ENCODE measurements at places on chromosomes 16 and 17.

DNA sequence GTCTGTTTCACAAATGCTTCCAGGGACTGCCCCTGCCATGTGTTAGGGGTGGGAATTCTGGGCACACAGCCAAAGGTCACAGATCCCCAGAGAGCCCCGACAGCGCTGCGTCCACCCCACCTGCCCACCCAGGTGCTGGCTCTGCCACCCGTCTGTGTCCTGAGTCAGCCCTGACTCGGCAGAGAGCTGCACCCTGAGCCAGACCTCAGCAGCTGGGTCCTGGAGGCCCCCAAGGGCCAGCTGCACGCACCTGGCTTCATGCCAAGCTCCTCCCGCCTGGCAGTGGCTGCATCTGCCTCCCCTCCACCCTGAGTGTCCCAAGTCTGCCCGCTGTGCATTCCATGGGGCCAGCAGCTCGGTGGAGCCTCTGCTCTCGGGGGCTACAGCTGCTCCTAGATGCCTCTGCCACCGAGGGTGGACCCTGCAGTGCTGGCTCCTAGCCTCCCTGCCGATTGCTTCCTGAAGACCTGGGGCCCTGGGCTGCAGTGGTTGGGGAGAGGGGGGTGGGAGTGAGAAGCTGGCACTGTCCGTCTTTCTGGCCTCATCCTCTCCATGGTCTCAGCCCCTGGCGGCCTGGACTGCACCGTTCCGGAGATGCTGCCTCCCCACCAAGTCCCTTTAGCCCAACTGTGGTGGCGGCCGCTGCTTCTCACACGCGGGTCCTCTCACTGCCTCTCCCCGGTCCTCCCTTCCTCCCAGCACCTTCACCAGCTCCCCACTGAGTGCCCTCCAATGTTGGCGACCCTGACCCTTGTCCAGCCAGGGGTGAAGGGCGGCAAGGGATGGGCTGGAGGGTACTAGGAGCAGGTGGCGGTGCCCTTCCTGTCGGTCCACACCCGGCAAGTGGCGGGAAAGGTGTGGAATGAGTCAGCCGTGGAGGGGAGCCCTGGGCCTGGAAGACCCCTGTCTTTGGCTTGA is 3.0 kb downstream of the SECTM1 start:
- DNase-seq, result no peak

GRCh38 chr16:27289669-27290068 is 21.1 kb upstream of the NSMCE1 start:
- no peak for DNase-seq

DNA sequence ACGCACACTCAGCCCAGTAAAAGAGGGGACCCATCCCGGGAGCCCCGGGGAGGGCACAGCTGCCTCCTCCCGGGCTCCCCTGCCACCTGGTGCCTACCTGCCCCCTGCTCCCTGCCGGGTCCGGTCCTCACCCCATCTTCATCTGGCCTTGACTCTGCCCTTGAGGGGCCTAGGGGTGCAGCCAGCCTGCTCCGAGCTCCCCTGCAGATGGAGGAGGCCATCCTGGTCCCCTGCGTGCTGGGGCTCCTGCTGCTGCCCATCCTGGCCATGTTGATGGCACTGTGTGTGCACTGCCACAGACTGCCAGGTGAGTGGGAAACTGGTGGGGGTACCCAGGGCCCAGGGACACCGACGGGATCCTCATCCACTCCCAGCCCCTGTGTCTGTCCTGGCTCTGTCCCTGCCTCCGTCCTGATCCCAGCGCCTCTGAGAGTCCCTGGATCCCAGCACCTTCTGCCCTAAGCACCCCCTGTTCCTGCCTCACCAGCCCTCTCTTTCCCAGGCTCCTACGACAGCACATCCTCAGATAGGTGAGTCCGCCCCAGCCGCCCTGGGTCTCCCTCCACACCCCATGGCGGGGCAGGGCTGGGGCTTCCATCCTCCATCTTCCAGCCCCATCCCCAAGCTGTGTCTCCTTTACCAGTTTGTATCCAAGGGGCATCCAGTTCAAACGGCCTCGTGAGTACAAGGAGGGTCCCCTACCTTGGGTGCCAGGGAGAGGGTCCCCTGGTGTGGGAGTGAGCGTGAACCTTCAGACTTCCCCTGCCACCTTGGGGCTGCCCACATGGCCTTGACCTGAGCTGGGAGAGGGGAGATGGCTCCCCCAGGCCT is 574 bp downstream of the LAT start:
- no peak for DNase-seq

DNA sequence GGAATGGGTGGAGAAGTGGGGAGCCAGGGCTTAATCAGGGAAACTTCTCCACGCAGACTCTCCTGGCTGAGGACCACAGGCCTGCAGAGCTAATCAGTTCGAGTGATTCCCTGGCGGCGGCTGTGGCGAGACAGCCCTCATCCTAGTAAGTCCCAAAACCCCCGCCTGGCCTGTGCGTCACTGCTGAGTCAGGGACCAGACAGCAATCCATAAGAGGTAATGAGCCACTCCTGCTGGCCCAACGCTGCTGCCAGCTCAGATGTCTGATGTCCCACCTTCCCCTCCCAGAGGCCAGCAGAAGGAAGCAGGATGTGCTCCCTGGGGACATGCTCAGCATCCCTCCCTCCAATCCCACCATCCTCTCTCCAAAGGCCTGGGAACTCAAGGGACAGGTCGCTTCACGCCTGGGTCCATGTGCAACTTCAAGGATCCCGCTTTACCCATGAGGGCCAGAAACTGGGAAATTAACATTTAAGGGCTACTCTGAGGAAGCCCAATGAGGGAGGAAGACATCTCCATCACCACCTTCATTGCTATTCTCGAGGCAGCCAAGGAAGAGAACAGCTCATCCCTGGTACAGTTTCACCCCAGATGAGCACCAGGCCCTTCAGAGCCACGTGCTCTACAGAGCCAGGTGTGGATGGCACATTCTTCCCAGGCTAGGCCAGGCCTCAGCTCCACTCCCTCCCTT is 7.9 kb downstream of the ACLY start:
- DNase-seq, result no peak

DNA sequence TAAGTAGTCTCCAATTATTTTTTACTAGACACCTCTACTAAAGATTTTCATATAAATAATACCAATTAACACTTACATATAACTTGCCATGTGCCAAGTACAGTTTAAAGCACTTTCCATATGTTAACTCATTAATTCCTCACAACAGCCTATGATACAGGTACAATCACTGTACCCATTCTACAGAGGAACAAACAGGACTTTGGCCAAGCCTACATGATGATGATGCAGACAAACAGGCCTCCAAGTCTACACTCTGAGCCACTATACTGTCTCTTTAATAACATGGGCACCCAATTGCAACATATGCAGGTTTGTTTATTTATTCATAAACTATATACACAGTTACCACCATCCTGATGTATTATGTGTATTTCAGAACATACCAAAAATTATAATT is 46.0 kb downstream of the TOX3 start:
- no peak for DNase-seq

GRCh38 chr17:32100971-32101631 is 41.2 kb upstream of the RHOT1 start:
- DNase-seq, result no peak

- no peak for DNase-seq
Observed at GRCh38 chr17:27354491-27355081, 60.7 kb downstream of the WSB1 start.

- no peak for DNase-seq
Observed at GRCh38 chr17:5769593-5770354, 185.5 kb upstream of the NLRP1 start.

- no peak for DNase-seq
Observed at GRCh38 chr17:66948061-66948750, 16.3 kb upstream of the CACNG4 start.

DNA sequence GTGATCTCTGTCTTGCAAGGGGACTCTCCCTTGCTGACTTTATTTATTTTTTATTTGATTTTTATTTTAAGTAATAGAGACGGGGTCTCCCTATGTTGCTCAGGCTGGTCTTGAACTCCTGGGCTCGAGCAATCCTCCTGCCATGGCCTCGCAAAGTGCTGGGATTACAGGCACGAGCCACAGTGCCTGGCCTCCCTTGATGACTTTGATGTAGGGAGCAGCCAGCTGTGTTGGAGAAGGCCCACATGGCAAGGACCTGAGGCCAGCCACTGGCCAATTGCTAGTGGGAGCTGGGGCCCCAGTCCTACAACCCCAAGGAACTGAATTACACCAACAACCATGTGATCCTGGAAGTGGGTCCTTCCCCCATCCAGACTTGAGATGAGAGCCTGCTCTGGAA is 81.8 kb downstream of the CNGB1 start:
- DNase-seq, result no peak

GRCh38 chr16:26727848-26728247 is 338.9 kb upstream of the C16orf82 start:
- no peak for DNase-seq

- no peak for DNase-seq
Observed at GRCh38 chr17:79137015-79137788, 62.6 kb downstream of the ENGASE start.
